ENCODE measurements at places on chromosomes 16 and 17.

- DNase-seq = no peak
These were observed 28.9 kb downstream of the WFDC1 start for GRCh38 chr16:84323606-84324005.

DNA sequence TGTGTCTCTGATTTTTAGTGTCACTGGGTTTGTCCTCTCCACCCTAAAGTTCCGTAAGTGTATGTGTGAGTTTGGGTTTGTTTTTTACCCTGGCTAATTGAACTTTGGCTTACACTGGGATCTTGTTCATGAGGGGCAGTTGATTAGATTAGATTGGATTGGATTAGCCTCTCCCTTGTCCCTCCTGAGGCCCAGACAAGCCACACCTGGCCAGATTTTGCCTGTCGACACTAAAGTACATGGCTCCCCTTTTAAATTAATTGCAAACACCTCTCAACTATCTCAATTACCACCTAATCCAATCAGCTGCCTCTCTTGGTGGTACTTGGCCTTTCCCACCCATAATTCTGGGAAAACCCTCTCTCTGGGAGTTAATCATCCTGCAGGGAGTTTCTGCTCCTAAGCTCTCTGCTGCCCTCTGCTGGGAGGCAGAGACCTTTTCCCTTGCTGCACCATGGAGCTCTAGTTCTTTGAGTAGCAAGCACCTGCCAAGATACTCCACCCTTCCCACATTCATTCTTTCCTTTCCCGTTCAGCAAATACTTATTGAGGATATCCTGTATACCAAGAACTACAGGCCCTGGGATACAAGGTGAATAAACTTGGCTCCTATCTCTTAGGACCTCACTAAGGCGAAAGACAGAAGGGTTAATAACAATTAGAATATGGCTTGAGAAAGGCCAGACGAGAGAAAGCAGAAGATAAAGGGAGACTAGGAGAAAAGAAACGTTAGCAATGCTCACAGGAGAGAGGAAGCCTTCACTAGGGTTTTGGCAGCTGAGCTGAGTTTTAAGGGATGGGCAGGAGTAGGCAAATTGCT is 60.0 kb upstream of the MPHOSPH6 start:
- DNase-seq = peak; percentile 10

- DNase-seq = no peak
These were observed 49.8 kb upstream of the SCNN1B start for GRCh38 chr16:23252310-23252709.

DNA sequence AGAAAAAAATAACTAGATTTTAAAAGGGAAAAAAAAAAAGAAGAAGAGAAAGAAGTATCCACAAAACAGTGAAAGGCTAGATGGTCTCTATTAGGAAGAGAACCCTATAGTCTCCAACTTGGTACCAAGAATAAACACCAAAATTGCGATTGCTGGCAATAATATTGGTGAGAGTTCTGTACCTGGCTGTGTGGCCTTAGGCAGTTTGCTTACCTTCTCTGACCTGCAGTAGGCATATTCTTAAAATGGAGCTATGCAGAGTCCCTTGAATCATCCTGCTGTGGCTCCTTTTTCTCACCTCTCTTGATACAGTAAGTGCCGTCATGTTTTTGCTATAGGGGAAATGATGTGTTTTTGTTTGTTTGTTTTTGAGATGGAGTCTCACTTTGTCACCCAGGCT is 35.1 kb downstream of the BRCA1 start:
- DNase-seq = no peak

- DNase-seq = no peak
These were observed 53.7 kb upstream of the TMEM132E start for GRCh38 chr17:34525651-34526050.

GRCh38 chr16:88005968-88006367 is 54.7 kb downstream of the BANP start:
- DNase-seq = no peak

All from stimulated activated CD8-positive, alpha-beta memory T cell treated with anti-CD3 and anti-CD28 coated beads, Interleukin-7, amount 100 ng/mL, for 1 hour (primary cell).